A673 (cell line): ENCODE measurements at places on chromosomes 1 and 21. TPM values are rescaled to one million over a fixed set of nuclear protein-coding genes. Genes with fewer than 3 reads are reported as not detected.

Gene RAP1GAP
- total RNA-seq = 37.7 and 40.3 TPM in 2 replicates

Gene LEMD1
- total RNA-seq = 1.5 and 3.4 TPM in 2 replicates

Gene WNT3A
- total RNA-seq = not detected in 2 replicates

Gene OVAAL
- total RNA-seq = not detected in 2 replicates

GRCh38 chr1:99579691-99580172, 66.2 kb upstream of the PALMD start:
- DNase-seq = no peak
- peaks cover 6% of the 10 kb centered on the region for H3K27me3 ChIP-seq
- H3K4me1 ChIP-seq = no peaks in the 10 kb centered on the region
- no peak overlapping the region for H3K4me3 ChIP-seq
- no peak overlapping the region for H3K27ac ChIP-seq

- no peaks in the 10 kb centered on the region for H3K36me3 ChIP-seq
- H3K27me3 ChIP-seq = no peaks in the 10 kb centered on the region
Observed at GRCh38 chr1:219228058-219228419, 54.4 kb downstream of the LYPLAL1 start.

DNA sequence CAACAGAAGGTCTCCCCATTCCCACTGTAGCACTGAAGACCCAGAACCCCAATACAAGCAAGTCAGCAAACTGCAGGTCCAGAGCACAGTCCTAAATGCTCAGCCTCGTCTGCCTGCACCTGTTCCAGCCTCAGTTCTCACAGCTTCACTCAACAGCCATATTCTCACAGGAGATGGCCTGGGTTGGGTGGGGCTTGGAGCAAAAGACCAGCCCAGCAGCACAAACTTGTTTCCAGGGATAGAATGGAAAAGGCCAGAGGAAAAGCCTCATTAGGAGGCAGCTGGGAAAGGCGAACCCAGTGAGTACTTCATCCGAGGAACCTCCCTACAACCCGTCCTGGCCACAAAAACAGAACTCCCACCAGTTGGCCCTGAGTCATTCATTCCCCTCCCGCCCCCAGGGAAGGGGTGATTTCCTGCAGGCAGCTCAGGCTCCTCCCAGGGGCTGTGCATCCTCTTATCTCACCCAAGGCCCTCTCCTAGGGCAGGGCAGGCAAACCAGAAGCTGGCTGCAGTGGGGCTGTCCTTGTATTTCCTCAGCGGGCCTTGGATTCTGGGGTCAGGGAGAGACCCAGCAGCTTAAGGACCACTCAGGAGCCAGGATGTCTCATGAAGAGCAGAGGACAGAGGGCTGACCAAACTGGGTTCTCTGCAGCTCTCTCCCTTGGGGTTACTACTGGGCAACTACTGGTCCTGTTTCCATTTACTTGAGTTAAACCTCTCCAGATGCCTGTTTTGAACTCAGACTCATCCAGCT, 7.4 kb upstream of the MPL start:
- H3K36me3 ChIP-seq = no peaks in the 10 kb centered on the region

GRCh38 chr1:234629026-234629425, 19.0 kb upstream of the IRF2BP2 start:
- no peak for DNase-seq
- no peaks in the 10 kb centered on the region for H3K4me1 ChIP-seq
- no peaks in the 10 kb centered on the region for H3K36me3 ChIP-seq
- no peak overlapping the region for H3K4me3 ChIP-seq
- no peaks in the 10 kb centered on the region for H3K27me3 ChIP-seq

GRCh38 chr1:85334962-85335361, 58.5 kb upstream of the BCL10 start:
- H3K4me1 ChIP-seq = peaks cover 31% of the 10 kb centered on the region
- no peak overlapping the region for H3K27ac ChIP-seq
- peaks cover 10% of the 10 kb centered on the region for H3K36me3 ChIP-seq
- no peak for DNase-seq
- H3K27me3 ChIP-seq = no peaks in the 10 kb centered on the region
- no peak overlapping the region for H3K4me3 ChIP-seq

GRCh38 chr1:150964164-150964489, 10.5 kb downstream of the CERS2 start:
- H3K36me3 ChIP-seq = peaks cover 97% of the 10 kb centered on the region
- H3K27me3 ChIP-seq = no peaks in the 10 kb centered on the region
- no peaks in the 10 kb centered on the region for H3K4me1 ChIP-seq
- DNase-seq = no peak
- no peak overlapping the region for H3K4me3 ChIP-seq

- no peak for DNase-seq
- no peak overlapping the region for H3K4me3 ChIP-seq
- no peak overlapping the region for H3K27ac ChIP-seq
- no peaks in the 10 kb centered on the region for H3K4me1 ChIP-seq
Observed at GRCh38 chr1:119004129-119004527, 16.0 kb upstream of the TBX15 start.

DNA sequence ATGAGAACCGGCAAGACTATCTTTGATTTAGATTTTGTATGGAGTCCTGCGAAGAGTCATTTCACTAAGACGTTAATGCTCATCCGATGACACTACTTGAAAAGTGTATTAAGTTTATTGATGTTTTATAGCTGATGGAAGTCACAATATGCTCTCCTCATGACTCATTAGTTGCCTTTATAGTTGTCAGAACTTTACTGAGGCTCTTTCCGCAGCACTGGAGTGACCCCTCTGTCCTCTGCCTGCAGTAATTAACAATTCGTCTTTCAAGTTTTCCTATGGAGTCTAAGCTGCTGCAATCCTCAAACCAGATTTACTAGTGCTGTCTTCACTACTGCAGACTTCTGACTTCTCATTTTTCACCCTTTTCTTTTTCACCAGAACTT, 853 bp downstream of the USP16 start:
- peaks cover 5% of the 10 kb centered on the region for H3K36me3 ChIP-seq
- peak overlapping the region; percentile 74 for H3K4me3 ChIP-seq
- peaks cover 5% of the 10 kb centered on the region for H3K4me1 ChIP-seq
- no peaks in the 10 kb centered on the region for H3K27me3 ChIP-seq
- no peak for DNase-seq

GRCh38 chr1:228097333-228098081, 5.6 kb downstream of the C1orf35 start:
- H3K4me3 ChIP-seq = no peak overlapping the region
- no peaks in the 10 kb centered on the region for H3K4me1 ChIP-seq

DNA sequence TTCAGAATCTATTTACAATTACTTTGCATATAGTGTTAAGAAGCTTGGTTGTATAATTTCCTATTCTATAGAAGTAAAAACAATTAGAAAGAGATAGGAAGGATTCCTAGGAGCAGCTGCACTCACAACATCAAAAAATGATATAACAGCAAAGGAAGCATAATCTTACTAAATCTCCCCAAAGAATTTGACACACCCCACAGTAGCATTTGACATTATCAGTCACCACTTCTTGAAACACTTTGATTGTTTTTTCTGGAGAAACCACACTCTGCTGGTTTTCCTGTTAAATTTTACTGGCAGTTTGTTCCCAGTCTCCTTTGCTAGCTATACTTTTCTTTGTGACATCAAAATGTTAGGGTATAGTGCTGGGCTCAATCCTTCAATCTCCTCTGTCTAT, 100.8 kb upstream of the KIAA1614 start:
- H3K27me3 ChIP-seq = no peaks in the 10 kb centered on the region
- no peak overlapping the region for H3K27ac ChIP-seq
- H3K4me3 ChIP-seq = no peak overlapping the region
- no peak for DNase-seq

GRCh38 chr1:244952280-244952933, 88.1 kb upstream of the HNRNPU start:
- DNase-seq = no peak
- H3K4me1 ChIP-seq = no peaks in the 10 kb centered on the region
- no peaks in the 10 kb centered on the region for H3K27me3 ChIP-seq
- H3K27ac ChIP-seq = no peak overlapping the region

- DNase-seq = peak; percentile 17
- no peak overlapping the region for H3K27ac ChIP-seq
- H3K4me1 ChIP-seq = no peaks in the 10 kb centered on the region
- H3K36me3 ChIP-seq = no peaks in the 10 kb centered on the region
- no peaks in the 10 kb centered on the region for H3K27me3 ChIP-seq
Observed at GRCh38 chr1:175591083-175591743, 152.2 kb downstream of the TNR start.

DNA sequence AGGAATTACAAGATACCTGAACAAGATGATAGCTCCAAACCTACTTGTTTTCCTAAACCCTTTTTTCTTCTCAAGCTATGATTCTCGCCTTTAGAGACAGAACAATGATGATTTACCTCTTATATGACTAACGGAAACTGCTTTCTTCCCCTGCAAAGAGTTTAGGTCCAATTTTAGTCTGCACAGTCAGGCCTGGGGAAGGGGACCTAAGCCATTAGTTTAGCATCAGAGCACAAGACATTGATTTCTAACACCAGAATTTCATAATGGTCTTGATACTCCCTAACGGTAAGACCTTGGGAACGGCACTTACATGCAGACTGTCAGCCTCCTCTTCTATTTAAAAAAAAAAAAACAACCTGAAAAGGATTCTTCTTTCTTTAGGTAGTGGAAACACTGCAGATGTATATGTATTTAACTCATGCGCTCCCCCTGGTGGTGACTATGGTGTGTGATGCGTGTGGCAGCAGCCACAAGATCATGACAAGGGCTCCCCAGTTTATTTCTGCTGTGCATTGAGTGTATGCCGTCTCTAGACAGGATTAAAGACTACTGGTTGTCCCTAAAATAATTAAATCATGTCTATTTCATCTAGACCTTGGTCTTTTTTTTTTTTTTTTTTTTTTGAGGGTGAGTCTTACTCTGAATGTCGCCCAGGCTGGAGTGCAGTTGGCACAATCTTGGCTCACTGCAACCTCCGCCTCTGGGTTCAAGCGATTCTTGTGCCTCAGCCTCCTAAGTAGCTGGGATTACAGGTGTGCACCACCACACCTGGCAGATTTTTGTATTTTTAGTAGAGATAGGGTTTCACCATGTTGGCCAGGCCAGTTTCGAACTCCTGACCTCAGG, 37.3 kb upstream of the TMEM222 start:
- DNase-seq = peak; percentile 83
- no peaks in the 10 kb centered on the region for H3K36me3 ChIP-seq

DNA sequence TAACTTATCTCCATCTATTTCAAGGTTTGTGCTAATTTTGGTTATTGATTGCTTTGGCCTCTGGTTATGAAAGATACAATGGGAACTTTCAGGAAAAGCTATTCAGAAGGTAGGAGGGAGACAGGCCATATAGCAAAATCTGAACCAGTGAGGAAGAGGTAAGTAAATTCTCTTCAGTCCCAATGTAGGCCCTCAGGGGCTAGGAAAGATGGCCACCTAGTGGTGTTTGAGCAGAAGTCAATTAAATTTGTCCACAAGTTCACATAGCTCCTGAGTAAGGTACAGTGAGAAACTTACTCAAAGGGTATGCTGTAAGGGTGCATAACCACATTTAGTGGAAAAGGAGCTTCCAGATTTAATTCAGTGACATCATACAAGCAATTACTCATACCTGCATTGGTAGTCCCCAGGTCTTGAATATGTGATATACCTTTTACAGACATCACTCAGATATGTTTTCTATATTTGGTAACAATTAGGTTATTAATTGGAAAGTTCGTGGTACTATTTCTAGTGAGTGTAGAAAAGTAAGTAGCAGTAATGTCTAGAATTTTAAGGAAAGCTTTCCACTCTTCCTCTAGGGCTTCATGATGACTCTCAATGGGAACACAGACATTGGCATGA, 21.4 kb upstream of the FMO1 start:
- DNase-seq = peak; percentile 87
- H3K27ac ChIP-seq = no peak overlapping the region
- H3K4me3 ChIP-seq = no peak overlapping the region
- no peaks in the 10 kb centered on the region for H3K27me3 ChIP-seq
- H3K36me3 ChIP-seq = no peaks in the 10 kb centered on the region

GRCh38 chr1:248873409-248873992, 14.6 kb upstream of the ZNF692 start:
- H3K4me3 ChIP-seq = peak overlapping the region; percentile 79
- H3K4me1 ChIP-seq = peaks cover 5% of the 10 kb centered on the region

- peak within 1 kb of the TSS; percentile 80 for H3K4me3 ChIP-seq
- peak within 1 kb of the TSS; percentile 56 for H3K27ac ChIP-seq
- peak; percentile 78 for DNase-seq
- H3K36me3 ChIP-seq = no peaks in the 10 kb centered on the region
Observed at GRCh38 chr1:25543425-25544242, at the start of gene LDLRAP1. TSS of gene LDLRAP1 (plus strand) at chr1:25543606. CDS start at chr1:25543699, 93 bp downstream.

GRCh38 chr21:33828083-33828482, 87.5 kb downstream of the ATP5PO start:
- no peaks in the 10 kb centered on the region for H3K36me3 ChIP-seq
- H3K27me3 ChIP-seq = no peaks in the 10 kb centered on the region
- no peak overlapping the region for H3K27ac ChIP-seq
- no peak overlapping the region for H3K4me3 ChIP-seq
- DNase-seq = no peak
- H3K4me1 ChIP-seq = no peaks in the 10 kb centered on the region

DNA sequence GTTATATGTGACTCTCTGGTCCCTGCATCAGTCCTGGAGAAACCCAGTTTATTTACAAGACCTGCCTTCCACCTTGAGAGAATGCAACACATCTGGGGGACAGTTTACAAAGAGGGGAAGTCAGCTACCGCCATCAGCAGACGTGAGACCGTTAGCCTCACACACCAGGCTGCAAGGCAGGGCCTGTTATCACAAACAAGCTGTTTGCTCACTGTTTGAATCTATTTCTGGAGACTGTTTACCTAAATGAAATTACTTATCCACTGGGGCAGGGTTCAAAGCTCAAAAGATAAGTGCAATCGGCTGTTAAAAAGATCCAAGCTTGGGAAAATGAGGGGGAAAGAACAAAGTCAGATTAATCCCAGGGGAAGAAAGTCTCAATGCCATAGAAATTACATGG, 134.4 kb downstream of the ZNF281 start:
- no peaks in the 10 kb centered on the region for H3K36me3 ChIP-seq
- no peak for DNase-seq
- no peak overlapping the region for H3K27ac ChIP-seq
- no peaks in the 10 kb centered on the region for H3K4me1 ChIP-seq

GRCh38 chr1:222914861-222915632, 100.2 kb downstream of the DISP1 start:
- H3K4me3 ChIP-seq = no peak overlapping the region
- no peaks in the 10 kb centered on the region for H3K27me3 ChIP-seq
- H3K36me3 ChIP-seq = no peaks in the 10 kb centered on the region

DNA sequence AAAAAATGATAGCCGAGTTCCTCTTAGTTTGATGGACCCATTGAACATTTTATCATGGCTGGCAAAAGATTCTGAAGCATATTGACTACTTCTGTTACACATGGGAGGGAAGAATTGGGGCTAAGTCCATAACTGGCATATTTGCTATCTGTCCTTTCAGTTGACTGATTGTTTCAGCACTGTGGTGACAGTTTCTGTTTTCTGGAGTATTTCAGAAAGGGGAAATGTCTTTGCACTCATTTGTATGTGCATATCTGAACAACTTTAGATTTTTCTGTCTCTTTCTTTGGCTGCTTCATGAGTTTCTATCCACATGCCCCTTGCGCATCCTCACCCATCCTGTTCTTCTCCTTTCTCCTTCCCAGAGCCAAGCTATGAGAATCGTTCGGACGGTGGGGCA, 33.2 kb downstream of the SPATA46 start:
- no peak for DNase-seq
- H3K27me3 ChIP-seq = no peaks in the 10 kb centered on the region
- H3K27ac ChIP-seq = no peak overlapping the region
- H3K4me1 ChIP-seq = peaks cover 9% of the 10 kb centered on the region
- H3K4me3 ChIP-seq = no peak overlapping the region

- H3K36me3 ChIP-seq = peaks cover 43% of the 10 kb centered on the region
- H3K4me3 ChIP-seq = no peak overlapping the region
- H3K27ac ChIP-seq = no peak overlapping the region
- H3K27me3 ChIP-seq = no peaks in the 10 kb centered on the region
Observed at GRCh38 chr1:41032147-41032546, 10.6 kb upstream of the SLFNL1 start.
